ENCODE measurements at places on chromosomes 12 and 14.

GRCh38 chr12:64006211-64006825 is 161.8 kb downstream of the SRGAP1 start:
- DNase-seq, result no peak

- DNase-seq, result no peak
Observed at GRCh38 chr14:102738373-102739189, 38.7 kb upstream of the TRAF3 start.

GRCh38 chr12:22046090-22046967 is at the start of gene CMAS:
Gene CMAS (plus strand): TSS chr12:22046218. CDS start chr12:22046304, 86 bp downstream.
- peak; percentile 85 for DNase-seq

- no peak for DNase-seq
Observed at GRCh38 chr12:91551927-91552326, 369.3 kb upstream of the DCN start.

GRCh38 chr14:82094829-82095345 is 561.2 kb upstream of the SEL1L start:
- DNase-seq, result no peak

DNA sequence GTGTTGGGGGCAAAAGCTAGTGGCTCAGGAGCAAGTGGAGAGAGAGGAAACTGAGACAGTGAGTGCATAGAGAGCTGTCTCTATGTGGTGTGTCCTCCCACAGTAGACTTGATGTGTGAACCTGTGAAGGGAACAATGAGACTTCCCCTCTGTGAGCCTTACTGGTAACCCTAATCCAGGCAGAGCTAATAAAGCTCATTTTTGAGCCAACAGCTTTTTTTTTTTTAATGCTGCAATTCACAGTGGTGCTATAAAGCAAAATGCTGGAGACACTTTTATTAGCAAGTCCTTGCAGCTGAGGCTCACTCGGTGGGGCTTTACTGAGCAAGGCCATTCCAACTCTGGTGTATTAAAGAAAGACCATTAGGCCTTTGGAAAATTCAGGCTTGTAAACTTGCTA is 26.9 kb downstream of the FBXW8 start:
- DNase-seq, result no peak

- DNase-seq, result no peak
Observed at GRCh38 chr14:92458136-92459029, 55.2 kb upstream of the RIN3 start.

- no peak for DNase-seq
Observed at GRCh38 chr14:104888489-104889374, 23.7 kb downstream of the CEP170B start.

DNA sequence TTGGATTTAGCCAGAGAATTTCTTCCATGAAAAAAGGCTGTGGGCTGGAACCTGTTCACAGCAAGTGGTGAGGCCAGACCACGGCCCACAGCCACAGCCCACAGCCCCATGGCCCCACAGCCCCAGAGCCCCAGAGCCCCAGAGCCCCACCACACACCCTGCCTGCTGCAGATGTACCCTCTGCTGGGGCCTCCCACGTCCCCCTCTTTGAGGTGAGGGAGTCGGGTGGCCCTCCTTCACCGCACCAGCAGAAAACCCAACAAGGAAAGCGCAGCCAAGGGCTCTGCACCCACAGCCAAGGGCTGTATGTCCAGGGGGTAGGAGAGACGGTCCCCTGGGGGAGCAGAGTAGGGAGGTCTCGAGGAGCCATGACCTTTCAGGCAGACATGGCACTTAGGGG is 327.5 kb upstream of the DIO3 start:
- no peak for DNase-seq

DNA sequence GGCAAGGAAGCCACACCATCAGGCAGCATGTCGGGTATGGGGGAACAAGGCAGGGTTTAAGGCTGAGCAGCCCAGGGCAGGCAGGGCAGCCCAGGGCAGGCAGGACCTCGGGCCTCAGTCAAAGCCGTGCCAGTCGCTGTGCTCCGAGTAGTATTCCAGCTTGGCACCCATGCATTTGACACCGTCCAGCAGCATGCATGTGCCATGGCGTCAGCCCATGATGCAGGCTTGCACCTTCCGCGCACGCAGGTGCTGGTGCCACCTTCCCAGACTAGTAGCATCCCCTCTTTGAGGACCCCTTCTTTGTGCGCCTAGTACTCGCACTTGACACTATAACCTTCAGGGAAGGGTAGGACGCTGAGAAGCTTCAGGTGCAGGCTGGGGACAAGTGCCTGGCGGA is 11.6 kb upstream of the ADCY6 start:
- no peak for DNase-seq

GRCh38 chr12:48881686-48882314 is 16.1 kb upstream of the RND1 start:
- peak; percentile 14 for DNase-seq

- DNase-seq, result peak; percentile 83
Observed at GRCh38 chr14:54329082-54329695, 67.6 kb upstream of the CDKN3 start.

DNA sequence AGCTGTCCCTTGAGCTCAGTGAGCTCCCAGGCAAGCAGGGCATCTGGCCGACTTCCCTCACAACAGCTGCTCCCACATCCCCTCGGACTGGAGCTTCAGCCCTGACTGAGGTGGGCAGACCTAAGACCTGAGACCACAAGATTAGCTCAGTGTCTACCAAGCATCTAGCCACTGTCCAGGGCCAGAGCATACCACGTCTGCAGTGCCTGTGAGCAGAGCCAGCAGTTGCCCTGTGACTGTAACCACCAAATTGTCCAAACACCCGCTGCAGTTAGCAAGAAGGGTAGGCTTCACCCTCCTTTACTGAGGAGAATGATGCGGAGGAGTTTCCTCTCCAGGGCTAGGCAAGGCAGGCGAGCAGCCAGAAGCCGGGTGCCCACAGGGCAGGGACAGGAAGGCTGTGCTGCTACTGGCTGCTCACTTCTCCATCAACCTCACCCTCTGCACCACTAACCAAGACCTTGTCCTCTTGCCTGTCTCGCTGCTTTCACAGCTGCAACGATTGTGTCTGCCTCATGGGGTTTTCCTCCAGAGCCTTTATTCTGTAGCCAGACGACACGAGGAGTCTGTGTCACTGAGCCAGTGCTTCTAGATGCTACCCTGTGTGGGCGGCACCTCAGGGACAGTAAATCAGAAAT is 53.9 kb downstream of the ANAPC7 start:
- DNase-seq, result no peak

DNA sequence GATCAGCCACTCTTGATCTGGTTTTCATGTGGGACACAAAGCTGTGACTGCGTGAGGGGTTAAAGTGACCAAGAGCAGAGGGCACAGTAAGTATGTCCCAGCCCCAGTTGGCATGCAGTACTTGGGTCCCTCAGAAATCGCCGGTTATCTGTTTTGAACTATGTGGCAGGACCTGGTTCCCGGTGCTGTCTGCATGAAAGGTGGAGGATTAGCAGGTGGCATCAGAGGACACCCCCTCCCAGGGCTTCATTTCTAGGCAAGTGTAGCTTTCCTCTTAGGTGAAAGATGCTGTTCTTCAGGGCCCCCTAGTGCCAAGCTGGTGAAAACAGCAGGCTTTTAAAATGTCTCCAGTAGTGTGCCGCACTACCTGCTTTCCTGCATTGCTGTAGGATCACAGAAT is 57.1 kb downstream of the ATG14 start:
- DNase-seq, result peak; percentile 64

GRCh38 chr12:18998343-18999261 is 130.9 kb upstream of the PLEKHA5 start:
- DNase-seq, result peak; percentile 43

GRCh38 chr12:17478908-17479673 is 610.9 kb downstream of the RERGL start:
- DNase-seq, result no peak

GRCh38 chr12:132210223-132211055 is 66.2 kb downstream of the NOC4L start:
- DNase-seq, result no peak

DNA sequence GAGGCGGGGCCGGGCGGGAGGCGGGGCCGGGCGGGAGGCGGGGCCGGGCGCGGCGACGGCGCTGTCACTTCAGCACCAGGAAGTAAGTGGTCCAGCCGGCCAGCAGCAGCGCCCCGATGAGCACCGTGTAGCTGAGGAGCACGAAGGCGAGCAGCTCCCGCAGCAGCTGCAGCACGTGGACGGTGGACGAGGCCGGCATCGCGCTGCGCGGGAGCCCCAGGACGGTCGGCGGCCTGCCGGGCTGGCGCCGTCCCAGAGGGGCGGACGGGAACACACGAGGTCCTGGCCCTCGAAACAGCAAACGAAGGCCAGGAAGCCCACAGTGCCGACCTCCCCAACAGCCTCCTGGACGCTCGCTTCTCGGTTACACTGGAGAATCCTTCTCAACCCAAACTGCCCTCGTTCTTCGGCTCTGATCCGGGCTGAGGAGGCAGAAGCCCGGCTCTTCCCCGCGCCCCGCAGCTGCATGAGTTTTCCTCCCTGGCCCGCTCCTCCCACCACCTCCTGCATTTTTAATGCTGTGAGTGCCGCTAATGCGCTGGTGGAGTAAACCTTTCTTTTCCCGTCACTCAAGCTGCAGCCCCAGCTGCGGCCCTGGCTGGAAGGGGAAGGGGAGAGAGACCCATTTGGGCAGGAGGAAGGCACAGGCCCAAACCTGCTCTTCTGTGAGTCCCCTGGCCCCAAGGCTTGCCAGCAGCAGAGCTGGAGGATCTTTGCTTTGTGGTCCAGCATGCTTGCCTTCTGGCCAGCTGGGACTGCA is 694 bp upstream of the DIABLO start:
- no peak for DNase-seq

DNA sequence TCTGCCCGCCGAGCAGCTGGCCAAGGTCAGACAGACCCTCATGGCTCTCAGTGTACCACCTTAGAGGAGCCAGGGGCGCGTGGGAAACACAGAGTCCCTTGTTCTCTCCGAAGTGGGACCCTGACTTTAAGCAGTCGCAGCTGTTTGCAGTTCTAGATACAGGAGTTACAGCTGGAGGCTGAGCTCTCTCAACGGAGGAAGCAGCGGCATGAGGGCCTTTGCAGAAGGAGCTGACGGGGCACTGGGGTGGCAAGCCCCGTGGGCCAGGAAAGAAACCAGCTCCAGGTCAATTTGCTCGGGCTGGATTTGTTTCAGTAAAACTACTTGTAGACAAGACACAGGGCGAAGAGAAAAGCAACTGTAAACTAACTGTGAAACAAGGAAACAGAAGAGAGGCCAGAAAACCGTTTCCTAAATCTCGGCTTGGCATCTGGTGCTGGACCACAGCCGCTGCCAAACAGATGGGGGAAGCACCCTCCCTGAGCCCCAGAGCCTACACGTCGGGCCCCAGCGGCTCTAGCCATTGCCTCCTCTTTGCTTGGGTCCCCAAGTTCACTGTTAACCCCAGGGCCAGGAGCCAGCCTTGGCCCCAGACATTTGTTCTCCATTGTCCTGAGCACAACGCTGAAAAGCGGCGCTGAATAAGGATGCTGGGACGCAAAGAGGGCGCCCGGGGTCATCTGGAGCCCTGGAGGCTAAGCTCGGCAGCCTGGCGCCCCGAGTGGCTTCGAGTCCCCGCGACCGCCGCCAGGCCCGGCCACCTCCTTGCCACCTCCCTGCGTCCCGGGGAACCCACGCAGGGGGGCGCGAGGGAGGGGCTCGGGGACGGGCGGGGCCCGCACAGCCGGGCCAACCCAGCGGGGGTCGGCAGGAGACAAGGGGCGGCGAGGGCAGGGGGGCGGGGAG is 914 bp upstream of the PACS2 start:
- peak; percentile 32 for DNase-seq

- no peak for DNase-seq
Observed at GRCh38 chr12:21369141-21369980, 3.3 kb upstream of the IAPP start.

DNA sequence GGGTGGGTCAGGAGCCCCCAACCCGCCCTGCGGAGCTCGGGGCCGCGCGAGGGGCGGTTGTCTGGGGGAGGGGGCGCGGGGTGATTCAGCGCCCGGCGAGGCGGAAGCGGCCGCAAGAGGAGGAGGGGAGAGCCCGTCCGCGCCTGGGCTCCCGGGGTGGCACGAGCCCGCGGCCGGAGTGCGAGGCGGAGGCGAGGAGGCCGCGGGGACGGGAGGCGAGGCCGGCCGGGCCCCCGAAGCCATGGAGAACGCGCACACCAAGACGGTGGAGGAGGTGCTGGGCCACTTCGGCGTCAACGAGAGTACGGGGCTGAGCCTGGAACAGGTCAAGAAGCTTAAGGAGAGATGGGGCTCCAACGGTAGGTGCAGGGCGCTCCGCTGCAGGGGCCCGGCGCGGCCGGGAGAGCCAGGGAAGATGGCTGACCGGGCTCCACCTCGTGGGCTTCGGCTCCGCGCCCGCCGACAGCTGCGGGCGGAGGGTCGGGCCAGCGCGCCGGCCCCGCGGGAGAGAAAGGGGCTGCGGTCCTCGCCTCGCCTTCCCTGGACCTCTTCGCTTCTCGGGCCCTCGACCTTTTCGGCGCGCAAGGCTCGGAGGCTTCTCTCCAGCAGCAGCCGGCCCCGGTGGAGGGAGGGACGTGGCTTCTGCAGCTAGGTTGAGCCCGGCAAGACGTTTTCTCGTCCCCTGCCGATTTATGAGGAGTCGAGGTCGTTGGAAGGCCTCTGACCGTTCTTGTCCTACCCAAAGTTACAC is 677 bp downstream of the ATP2A2 start:
- peak; percentile 80 for DNase-seq

DNA sequence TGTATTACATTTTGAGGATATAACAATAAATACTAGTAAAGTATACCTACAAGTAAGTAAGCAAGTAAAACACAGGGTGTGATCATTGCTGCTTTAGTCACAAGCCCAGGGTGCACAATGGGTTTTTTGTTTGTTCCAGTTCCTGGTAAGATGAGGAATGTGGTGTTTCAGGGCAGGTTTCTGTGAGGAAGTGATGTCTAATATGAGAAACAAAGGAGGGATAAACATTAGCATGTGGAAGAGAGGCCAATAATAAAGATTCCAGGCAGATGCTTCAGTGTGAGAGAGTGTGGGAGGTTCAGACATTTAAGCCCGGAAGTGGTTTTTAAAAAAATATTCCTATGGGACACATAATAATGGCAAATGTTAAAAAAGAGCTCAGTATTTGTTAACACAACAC is 808.1 kb upstream of the USP15 start:
- no peak for DNase-seq

GRCh38 chr14:78220273-78220672 is 50.1 kb downstream of the NRXN3 start:
- no peak for DNase-seq

DNA sequence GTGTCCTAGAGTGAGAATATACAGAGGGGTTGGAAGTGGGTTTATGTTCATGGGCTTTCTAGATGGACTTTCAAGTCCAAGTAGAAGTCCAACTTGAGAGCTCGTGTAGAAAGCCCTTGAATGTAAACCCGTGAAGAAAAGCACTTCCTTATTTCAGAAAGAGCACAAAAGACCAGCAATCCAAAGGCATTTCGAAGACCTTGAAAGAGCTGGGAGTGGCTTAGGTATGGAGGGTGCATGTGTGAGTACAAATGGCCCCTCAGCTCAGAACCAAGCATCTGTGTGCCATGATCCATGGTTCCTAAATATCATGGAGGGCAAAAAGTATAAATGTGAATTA is 160.7 kb downstream of the ETV6 start:
- no peak for DNase-seq

DNA sequence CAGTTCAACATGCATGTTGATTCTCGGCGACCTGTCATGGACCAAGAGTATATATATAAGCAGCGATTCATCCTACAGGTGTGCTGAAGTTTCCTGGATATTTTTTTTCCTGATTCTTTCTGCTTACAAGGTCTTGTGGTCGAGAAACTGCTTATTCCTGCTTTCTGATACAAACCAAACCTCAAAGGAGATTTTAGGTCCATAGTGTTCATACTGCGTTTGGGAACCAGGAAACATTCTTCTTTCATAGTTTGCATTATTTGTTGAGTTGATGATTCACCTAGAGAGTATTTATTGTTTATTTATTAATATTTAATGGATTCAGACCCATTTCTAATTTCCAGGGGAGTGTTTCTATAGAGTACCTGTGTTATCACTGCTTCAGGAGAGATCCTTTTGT is 70.7 kb upstream of the ASPG start:
- DNase-seq, result no peak
